ENCODE measurements at places on chromosomes 7 and 10.

GRCh38 chr10:86944031-86944419, 13.4 kb downstream of the MMRN2 start:
- DNase-seq: no peak

DNA sequence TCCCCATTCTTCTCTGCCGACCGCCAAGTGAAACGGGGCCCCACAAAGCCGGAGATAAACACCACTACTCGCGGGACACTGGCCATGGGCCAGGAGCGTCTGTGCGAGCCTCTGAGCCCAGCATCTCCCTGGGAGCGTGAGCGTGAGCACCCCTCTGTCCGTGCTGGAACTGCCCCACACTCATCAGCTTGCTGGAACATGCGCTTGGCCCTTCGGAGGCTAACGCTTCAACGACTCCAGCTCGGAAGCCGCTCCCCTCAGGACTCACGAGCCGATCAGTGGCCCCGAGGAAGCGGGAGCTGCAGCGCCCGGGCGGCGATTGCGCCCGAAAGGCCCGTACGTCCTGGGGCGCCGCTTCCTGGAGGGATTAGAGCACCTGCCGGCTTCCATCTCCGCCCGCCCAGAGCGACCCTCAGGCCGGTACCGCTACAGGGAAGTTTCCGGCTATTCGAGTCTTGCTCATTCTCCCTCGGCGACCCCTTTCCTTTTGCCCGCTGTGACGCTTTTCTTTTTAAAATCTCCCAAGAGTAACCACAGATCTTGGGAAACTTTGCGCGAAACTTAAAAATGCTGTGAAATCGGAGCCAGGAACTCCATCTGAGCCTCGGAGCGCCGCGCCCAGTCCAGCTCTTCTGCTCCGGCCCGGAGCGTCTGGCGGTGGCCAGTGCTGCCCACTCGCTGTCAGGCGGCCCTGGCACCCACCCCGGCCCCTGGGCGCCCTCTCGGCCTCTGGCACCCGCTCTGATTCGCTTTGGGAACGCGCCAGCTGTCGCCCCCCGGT, 1.0 kb downstream of the TLL2 start:
- DNase-seq: peak; percentile 16

DNA sequence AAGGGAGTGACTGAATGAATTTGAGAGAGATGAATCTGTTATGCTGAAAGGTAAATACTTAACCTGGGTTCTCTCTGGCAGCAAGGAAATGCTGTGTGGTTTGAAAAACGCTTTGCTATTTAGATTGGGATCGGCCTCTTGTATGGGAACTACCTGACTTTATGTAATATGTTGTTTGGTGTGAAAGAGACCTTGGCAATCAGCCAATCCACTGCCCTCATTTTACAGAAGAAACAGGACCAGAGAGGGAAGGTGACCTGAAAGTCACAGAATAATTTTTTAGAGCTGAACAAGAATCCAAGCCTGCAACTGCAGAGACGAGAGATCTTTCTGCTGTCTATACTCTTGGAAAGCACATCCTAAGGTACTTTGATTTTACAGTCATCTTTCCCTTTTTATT, 1.0 kb downstream of the BUD31 start:
- no peak for DNase-seq

DNA sequence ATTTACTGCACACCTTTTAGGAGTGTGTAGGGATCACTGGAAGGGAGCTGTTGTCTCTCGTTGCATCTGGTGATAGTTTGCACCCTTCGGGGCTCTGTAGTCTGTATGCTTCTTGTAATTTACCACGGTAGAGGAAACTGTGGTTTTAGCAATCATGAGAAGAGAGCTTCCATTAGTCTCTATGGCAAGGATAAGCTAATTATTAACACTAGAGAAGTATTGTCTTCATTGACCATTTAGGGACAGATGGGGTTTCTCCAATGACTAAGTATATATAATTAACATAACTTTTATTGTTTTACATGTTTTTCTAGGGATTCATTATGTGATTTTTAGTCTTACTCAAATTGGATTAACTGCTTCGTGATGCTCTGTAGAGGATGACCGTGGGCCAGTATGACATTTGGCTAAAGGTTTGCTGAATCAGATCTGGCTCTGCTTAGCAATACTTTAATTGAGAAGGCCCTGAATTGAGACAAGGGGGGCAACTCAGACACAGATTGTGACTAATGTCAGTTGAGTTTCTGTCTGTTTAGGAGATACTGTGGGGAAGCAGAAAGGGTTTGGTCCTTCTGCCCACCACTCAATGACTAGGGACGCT, 8.7 kb downstream of the SLC18A2 start:
- DNase-seq: no peak

DNA sequence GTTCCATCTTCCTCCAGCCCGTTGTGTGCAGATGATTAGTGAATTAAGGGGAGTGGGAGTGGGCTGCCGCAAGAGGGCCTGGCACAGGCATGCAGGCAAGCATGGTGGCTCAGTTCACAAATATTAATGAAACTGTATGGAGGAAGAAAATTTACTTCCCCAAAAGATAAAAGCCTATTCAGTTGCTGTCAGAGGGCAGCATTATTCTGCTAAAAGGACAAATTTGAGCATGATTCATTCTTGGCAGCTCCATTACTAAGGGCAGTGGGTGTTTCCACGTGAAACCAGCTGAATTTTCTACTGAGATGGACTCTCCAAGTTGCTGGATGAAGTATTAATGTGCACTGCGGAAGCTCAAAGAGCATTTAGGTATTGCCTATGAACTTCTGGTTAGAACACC, 90.9 kb upstream of the WDR11 start:
- no peak for DNase-seq

- DNase-seq: no peak
These were observed 279.7 kb downstream of the AUTS2 start for GRCh38 chr7:69878015-69878414.
